ENCODE measurements at places on chromosomes 7 and 10. TPM values are rescaled to one million over a fixed set of nuclear protein-coding genes. Genes with fewer than 3 reads are reported as not detected.

DNA sequence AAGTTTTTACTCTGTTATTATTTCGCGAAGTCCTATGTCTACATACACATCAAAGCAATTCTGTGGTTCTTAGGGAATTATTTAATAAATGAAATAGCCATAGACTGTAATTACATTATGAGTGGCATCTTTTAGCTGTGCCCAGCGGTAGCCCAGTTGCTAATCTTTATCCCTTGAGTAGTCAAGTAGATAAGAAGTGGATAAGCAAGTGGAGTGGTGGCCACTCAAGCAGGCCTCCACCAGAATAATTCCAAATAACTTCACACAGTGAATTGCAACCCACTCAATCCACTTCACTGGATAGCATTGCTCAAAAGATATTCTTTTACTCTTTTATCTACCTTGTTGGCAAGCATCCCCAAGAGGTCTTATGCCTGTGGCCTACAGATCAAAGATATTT lies 349.7 kb downstream of the AUTS2 start:
- H3K4me3 ChIP-seq: no peak overlapping the region
- H3K27me3 ChIP-seq: no peaks in the 10 kb centered on the region
- H3K27ac ChIP-seq: no peak overlapping the region
- no peaks in the 10 kb centered on the region for H3K36me3 ChIP-seq

DNA sequence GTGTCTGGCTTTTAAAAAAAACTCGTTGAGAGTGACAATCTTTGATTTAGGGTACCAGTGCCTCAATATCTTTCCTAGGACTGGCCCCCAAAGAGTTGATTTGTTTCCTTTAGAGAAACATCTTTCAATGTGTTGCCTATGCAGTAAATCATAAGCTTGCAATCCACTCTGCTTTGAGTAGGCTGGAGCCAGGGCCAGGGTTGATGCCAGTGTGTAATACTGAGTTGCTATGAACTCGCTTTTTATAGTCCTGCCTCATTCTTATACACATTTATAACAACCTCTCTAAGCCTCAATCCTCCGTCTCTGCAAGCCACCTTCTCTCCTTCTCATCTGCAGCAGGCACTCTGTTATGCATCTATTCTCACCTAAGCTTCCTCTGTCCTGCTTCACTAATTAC lies 674.9 kb upstream of the POM121L12 start:
- no peak for DNase-seq
- H3K4me3 ChIP-seq: no peak overlapping the region
- no peaks in the 10 kb centered on the region for H3K36me3 ChIP-seq
- no peak overlapping the region for H3K27ac ChIP-seq

DNA sequence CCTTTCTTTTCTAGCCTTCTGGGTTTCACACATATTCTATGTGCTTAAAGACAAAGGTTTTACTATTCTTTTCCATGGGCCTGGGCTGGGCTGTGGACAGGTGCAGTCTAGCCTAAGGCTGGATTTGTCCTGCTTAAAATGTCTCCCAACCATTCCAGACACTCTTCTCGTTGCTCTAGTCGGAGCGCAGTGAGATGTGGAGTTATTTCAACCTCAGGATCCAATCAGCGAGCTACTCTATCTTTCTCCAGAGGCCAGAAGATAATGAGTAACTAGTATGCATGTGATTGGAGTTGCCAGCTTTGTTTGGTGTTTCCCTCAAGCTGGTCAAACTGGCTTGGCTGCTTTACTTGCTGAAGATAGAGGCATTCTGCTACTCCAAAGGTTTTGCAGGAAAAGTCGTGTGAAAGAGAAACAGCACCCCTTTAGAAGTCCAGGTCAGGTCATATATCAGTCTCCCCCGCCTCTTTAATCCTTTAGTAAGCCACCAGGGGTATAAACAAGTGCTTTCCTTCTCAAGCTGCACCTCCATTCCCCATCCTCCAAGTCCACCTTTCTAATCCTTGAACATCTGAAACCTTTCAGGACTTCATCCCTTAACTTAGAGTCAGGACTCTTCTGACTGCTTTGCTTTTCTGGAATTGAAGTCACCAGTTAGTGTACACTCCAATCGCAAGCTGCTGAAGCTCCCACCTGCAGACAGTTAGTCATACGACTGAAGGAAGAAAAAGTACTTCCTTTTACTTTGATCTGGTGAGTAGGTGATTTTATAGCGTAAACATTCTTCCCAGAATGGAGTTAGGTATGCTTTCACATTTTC lies 78.8 kb downstream of the DNMBP start:
- H3K36me3 ChIP-seq: no peaks in the 10 kb centered on the region
- peak overlapping the region; percentile 5 for H3K4me3 ChIP-seq

Gene SRI
- total RNA-seq: 78.8 TPM

Gene NUPR2
- total RNA-seq: 40.4 TPM

Measured in prostate gland (tissue), 2 donors.